ENCODE measurements at places on chromosomes 12 and 14. TPM values are rescaled to one million over a fixed set of nuclear protein-coding genes. Genes with fewer than 3 reads are reported as not detected.

- H3K27ac ChIP-seq, result no peak overlapping the region
- H3K27me3 ChIP-seq, result no peaks in the 10 kb centered on the region
- no peaks in the 10 kb centered on the region for H3K4me1 ChIP-seq
- no peak overlapping the region for H3K4me3 ChIP-seq
- DNase-seq, result no peak
- H3K36me3 ChIP-seq, result no peaks in the 10 kb centered on the region
Observed at GRCh38 chr12:16756833-16757555, 151.0 kb upstream of the LMO3 start.

Gene FLVCR2
- polyA plus RNA-seq, result 11.3 TPM

DNA sequence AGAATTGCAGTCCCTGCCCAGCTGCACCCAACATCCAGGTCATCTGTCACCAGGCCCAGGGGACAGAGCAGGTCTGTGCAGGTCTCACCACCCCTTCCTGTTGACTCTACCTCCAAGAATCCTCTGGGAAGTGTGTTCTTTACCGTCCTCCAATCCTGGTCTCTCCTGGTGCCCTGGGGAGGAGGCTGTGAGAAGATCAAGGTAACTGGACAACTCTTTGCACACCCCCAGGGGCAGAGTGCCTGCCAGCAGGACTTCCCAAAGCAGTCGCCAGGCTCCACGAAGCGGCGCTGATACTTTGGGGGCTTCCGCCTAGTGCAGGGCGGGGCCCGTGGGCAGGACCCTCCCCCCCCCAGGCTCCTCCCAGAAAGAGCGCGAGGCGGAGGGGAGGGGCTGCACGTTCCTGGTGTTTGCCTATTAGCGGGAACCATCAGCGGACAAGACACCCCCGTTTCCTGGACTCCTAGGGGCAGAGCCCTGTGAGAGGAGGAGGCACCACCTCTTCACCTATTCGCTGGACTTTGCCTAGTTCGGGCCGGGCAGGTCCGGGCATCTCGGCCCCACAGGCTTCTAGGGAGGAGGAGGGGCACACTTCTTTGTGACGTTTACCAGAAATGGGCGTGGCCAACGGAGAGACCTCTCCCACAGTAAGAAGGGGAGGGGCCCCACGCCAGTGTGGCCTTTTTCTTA lies 918.0 kb downstream of the AACS start:
- H3K4me3 ChIP-seq, result peak overlapping the region; percentile 70
- H3K4me1 ChIP-seq, result peaks cover 12% of the 10 kb centered on the region
- DNase-seq, result peak; percentile 93
- H3K36me3 ChIP-seq, result no peaks in the 10 kb centered on the region

DNA sequence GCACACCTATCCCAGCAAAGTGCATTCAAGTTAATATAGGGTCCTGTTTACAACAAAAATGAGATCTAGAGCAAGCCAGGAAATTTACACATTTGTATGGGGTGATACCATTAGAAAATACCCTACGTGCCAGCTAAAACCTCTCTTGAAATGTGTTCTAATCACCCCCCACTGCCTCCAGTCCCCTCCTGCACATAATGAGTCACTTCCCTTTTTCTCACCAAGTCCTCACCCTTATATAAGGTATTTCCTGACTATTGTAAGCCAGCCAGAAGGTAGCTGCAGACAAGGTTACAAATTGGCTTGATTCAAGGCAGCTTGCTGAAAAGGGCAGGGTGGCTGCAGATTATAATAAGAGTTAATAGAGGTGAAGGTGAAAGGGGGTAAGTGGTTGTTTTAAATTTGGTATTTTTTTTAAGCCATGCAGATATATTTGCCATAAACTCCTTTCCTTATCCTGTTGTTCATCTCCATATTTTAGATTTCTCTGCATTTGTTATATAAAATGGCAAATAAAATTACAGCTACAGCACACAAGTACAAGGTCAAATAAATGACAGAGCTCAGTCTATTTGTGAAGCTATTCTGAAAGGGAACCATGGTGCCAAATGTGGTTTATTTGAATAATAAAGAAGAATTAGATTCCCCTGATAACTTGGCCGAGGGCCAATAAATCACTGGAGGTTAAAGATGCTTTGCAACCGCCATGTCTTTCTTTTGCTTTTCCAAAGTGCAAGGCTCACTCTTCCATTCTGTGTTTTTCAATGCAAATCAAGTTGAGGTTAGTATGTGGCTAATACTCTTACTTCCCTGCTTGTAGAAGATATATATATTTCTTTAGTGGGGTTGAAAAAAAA lies 385.9 kb downstream of the EGLN3 start:
- H3K27me3 ChIP-seq, result no peaks in the 10 kb centered on the region
- H3K36me3 ChIP-seq, result no peaks in the 10 kb centered on the region
- H3K4me1 ChIP-seq, result no peaks in the 10 kb centered on the region
- no peak for DNase-seq
- H3K4me3 ChIP-seq, result no peak overlapping the region
- H3K27ac ChIP-seq, result no peak overlapping the region

DNA sequence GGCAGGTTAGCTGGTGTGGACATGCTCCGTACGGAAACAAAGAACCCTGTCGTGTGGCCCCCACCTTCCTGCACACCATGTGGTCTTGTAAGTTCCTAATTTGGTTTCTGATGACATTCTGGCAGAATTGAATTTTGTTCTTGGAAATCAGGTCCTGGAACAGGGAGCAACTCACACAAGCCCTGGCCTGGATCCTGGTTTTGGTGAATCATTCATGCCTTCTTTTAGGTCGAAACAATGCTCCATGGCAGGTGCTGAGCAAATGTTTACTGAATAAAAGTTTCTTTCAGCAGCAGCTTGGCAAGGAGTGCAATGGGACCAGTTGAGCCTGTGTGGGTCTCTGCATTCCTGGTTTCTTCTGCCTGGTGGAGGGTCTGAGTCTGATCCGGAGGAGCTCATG lies 978.4 kb downstream of the BCL11B start:
- H3K4me3 ChIP-seq, result no peak overlapping the region
- H3K4me1 ChIP-seq, result no peaks in the 10 kb centered on the region
- no peaks in the 10 kb centered on the region for H3K36me3 ChIP-seq
- no peaks in the 10 kb centered on the region for H3K27me3 ChIP-seq
- no peak for DNase-seq
- H3K27ac ChIP-seq, result no peak overlapping the region

GRCh38 chr14:92687681-92688433 lies 60.6 kb downstream of the LGMN start:
- no peak overlapping the region for H3K27ac ChIP-seq
- H3K27me3 ChIP-seq, result peaks cover 10% of the 10 kb centered on the region
- H3K36me3 ChIP-seq, result peaks cover 12% of the 10 kb centered on the region
- peak overlapping the region; percentile 16 for H3K4me3 ChIP-seq
- peaks cover 7% of the 10 kb centered on the region for H3K4me1 ChIP-seq
- DNase-seq, result peak; percentile 65

GRCh38 chr12:53193985-53194716 lies 12.9 kb downstream of the ITGB7 start:
- no peak overlapping the region for H3K4me3 ChIP-seq
- H3K27me3 ChIP-seq, result peaks cover 5% of the 10 kb centered on the region
- peaks cover 6% of the 10 kb centered on the region for H3K4me1 ChIP-seq
- no peak overlapping the region for H3K27ac ChIP-seq
- H3K36me3 ChIP-seq, result peaks cover 18% of the 10 kb centered on the region

DNA sequence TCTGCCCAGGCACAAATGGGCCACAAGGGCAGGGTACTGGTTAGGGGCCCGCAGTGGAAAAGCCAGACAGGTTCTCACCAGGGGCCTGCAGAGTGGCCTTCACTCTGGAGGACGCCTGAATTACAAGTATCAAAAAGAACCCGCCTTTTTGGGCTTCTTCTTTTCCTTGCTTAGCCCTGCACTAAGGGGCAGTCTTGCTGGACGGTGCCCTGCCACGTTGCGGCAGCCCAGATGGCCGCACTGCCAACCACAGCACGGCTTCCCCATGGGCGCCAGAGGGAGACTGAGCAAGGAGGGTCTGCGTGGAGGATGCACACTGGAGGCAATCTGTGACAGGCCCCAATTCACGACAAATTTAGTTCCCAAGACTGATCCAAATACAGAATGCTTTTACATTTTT lies 18.3 kb upstream of the CDK2AP1 start:
- no peak for DNase-seq
- H3K27ac ChIP-seq, result no peak overlapping the region
- H3K27me3 ChIP-seq, result no peaks in the 10 kb centered on the region
- H3K36me3 ChIP-seq, result peaks cover 39% of the 10 kb centered on the region
- no peaks in the 10 kb centered on the region for H3K4me1 ChIP-seq

DNA sequence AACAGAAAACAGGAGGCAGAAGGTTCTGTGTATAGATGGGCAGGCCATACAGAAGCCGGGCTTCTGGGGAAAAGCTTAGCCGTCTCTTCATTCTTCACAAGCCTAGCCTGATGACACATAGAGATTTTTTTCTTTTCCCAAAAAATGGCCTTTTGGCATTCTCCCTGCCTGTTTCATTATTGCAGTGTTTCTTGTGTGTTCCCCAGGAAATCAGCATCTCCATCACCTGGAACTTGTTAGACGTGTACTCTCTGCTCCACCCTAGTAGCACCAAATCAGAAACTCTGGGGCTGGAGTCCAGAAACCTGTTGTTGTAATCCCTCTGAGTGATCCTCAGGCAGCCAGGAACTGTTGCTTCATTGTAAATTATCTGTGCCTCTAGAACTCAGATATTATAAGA lies 388.1 kb downstream of the CCDC91 start:
- H3K4me1 ChIP-seq, result no peaks in the 10 kb centered on the region
- H3K36me3 ChIP-seq, result no peaks in the 10 kb centered on the region
- H3K27me3 ChIP-seq, result no peaks in the 10 kb centered on the region
- H3K4me3 ChIP-seq, result no peak overlapping the region
- no peak overlapping the region for H3K27ac ChIP-seq

GRCh38 chr12:51792417-51792816 lies 56.1 kb downstream of the FIGNL2 start:
- H3K4me1 ChIP-seq, result no peaks in the 10 kb centered on the region
- DNase-seq, result no peak
- no peaks in the 10 kb centered on the region for H3K36me3 ChIP-seq
- H3K4me3 ChIP-seq, result no peak overlapping the region
- no peak overlapping the region for H3K27ac ChIP-seq
